ENCODE measurements at places on chromosomes 5 and 9. TPM values are rescaled to one million over a fixed set of nuclear protein-coding genes. Genes with fewer than 3 reads are reported as not detected.

DNA sequence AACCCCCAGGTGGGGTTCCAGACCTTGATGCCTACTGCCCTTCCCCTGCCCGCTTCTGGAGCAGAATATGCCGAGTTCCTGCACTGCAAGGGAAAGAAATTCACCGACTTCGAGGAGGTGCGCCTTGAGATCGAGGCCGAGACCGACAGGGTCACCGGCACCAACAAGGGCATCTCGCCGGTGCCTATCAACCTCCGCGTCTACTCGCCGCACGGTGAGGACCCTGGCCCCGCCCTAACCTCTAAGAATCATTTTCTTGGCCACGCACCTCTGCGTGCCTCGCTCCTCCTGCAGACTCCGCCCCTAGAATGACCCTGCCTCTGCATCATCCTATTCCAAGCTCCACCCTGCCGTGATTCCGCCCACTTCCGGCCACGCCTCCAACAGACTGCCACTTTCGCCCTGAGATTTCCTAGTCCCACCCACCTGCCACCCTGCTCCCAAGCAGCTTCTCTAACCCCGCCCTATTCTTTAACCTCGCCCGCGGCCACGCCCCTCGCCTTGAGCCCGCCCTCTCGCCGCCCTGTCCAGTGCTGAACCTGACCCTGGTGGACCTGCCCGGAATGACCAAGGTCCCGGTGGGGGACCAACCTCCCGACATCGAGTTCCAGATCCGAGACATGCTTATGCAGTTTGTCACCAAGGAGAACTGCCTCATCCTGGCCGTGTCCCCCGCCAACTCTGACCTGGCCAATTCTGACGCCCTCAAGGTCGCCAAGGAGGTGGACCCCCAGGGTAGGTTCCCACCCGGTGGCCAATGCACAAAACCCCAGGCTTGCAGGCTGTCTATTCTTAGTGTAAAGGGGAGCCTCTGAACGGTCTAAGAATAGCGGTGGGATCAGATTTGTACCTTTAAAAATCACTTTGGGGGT is 15.6 kb downstream of the DNM1 start:
- no peaks in the 10 kb centered on the region for H3K27me3 ChIP-seq
- DNase-seq, result peak; percentile 98
- H3K4me3 ChIP-seq, result no peak overlapping the region
- H3K4me1 ChIP-seq, result peaks cover 4% of the 10 kb centered on the region

GRCh38 chr9:121485623-121486022 is 14.0 kb downstream of the GGTA1 start:
- no peaks in the 10 kb centered on the region for H3K36me3 ChIP-seq
- no peak overlapping the region for H3K4me3 ChIP-seq
- H3K27me3 ChIP-seq, result no peaks in the 10 kb centered on the region

- H3K27ac ChIP-seq, result no peak overlapping the region
- H3K27me3 ChIP-seq, result no peaks in the 10 kb centered on the region
- DNase-seq, result no peak
- no peak overlapping the region for H3K4me3 ChIP-seq
- H3K36me3 ChIP-seq, result no peaks in the 10 kb centered on the region
Observed at GRCh38 chr9:88015606-88016005, 41.3 kb upstream of the CDK20 start.

- no peaks in the 10 kb centered on the region for H3K36me3 ChIP-seq
- H3K4me1 ChIP-seq, result no peaks in the 10 kb centered on the region
- H3K27me3 ChIP-seq, result no peaks in the 10 kb centered on the region
- H3K4me3 ChIP-seq, result no peak overlapping the region
Observed at GRCh38 chr9:82560036-82560435, 502.9 kb downstream of the RASEF start.

DNA sequence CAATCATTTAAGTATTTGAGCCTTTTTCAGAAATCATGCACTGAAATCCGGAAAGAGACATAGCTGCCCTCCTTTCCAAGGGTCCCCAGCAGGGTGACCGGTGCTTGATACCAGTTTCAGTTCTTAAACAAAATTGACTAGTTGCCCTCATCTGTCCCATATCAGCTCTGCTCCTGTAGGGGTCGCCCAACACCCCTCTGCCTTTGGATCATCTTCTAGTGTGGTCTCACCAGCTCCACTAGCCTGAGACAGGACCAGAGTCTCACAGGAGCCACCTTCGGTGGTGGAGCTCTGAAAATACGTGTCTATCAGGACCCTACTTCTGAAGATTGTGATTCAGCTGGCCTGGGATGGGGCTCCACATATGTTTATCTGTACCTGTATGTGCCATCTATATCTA is 428.2 kb downstream of the ENC1 start:
- no peaks in the 10 kb centered on the region for H3K27me3 ChIP-seq
- no peak overlapping the region for H3K4me3 ChIP-seq
- no peaks in the 10 kb centered on the region for H3K4me1 ChIP-seq

- H3K27ac ChIP-seq, result peak overlapping the region; percentile 73
- H3K36me3 ChIP-seq, result no peaks in the 10 kb centered on the region
- H3K4me3 ChIP-seq, result peak overlapping the region; percentile 45
- peaks cover 37% of the 10 kb centered on the region for H3K27me3 ChIP-seq
- H3K4me1 ChIP-seq, result peaks cover 9% of the 10 kb centered on the region
- no peak for DNase-seq
Observed at GRCh38 chr9:136326761-136327303, 507 bp upstream of the GPSM1 start.

- H3K27ac ChIP-seq, result peak overlapping the region; percentile 35
- no peaks in the 10 kb centered on the region for H3K36me3 ChIP-seq
- H3K27me3 ChIP-seq, result no peaks in the 10 kb centered on the region
- H3K4me3 ChIP-seq, result no peak overlapping the region
Observed at GRCh38 chr5:90135779-90136378, 273.7 kb downstream of the CETN3 start.

DNA sequence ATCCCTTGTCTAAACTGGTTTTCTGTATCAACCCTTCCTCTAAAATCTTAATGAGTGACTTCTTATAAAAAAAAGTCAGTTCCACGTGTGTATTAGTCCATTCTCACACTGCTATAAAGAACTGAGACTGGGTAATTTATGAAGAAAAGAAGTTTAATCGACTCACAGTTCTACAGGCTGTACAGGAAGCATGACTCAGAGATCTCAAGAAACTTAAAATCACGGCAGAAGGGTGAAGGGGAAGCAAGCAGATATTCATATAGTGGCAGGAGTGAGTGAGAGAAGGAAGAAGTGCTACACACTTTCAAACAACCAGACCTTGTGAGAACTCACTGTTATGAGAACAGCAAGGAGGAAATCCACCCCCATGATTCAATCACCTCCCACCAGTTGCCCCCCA is 307.8 kb upstream of the ARRDC3 start:
- DNase-seq, result no peak
- H3K27me3 ChIP-seq, result no peaks in the 10 kb centered on the region
- no peaks in the 10 kb centered on the region for H3K4me1 ChIP-seq
- H3K27ac ChIP-seq, result no peak overlapping the region
- H3K36me3 ChIP-seq, result no peaks in the 10 kb centered on the region

GRCh38 chr5:32859211-32859641 is 148.1 kb downstream of the NPR3 start:
- no peaks in the 10 kb centered on the region for H3K36me3 ChIP-seq
- no peak overlapping the region for H3K27ac ChIP-seq
- no peaks in the 10 kb centered on the region for H3K27me3 ChIP-seq
- no peaks in the 10 kb centered on the region for H3K4me1 ChIP-seq
- H3K4me3 ChIP-seq, result no peak overlapping the region
- no peak for DNase-seq

GRCh38 chr5:96335873-96336272 is 97.2 kb downstream of the PCSK1 start:
- H3K4me1 ChIP-seq, result peaks cover 46% of the 10 kb centered on the region
- H3K27ac ChIP-seq, result peak overlapping the region; percentile 28
- DNase-seq, result no peak
- H3K4me3 ChIP-seq, result no peak overlapping the region

GRCh38 chr5:65866837-65867521 is 59.4 kb upstream of the ERBIN start:
- H3K27ac ChIP-seq, result no peak overlapping the region
- no peak for DNase-seq
- no peak overlapping the region for H3K4me3 ChIP-seq
- no peaks in the 10 kb centered on the region for H3K4me1 ChIP-seq
- peaks cover 80% of the 10 kb centered on the region for H3K27me3 ChIP-seq
- no peaks in the 10 kb centered on the region for H3K36me3 ChIP-seq

DNA sequence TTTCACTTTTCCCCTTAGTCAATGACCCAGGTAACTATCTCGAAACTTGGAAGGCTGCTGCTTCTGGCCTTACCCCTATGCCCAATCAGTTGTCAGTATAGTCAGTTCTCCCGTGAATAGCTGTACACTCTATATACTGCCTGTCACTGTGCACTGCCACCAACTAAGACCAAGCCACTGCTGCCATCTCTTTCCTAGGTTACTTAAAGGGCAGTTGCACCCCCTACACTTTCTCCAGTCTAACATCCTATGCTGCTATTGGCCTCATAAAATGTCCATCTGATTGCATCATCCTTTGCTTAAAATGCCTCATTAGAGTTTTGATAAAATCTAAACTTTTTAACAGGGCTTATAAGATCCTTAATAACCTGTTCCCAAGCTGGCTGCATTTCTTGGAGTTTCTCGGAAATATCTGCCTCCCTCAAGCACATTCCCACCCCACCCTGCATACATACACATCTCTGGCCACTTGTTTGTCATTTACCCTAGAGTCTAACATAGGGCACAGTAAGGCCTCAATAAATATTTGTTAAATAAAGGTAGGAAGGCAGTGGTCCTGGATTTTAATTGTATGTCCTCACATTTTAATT is 32.8 kb upstream of the TNFAIP8 start:
- no peaks in the 10 kb centered on the region for H3K4me1 ChIP-seq
- H3K27ac ChIP-seq, result no peak overlapping the region
- H3K36me3 ChIP-seq, result no peaks in the 10 kb centered on the region
- no peak for DNase-seq
- H3K27me3 ChIP-seq, result no peaks in the 10 kb centered on the region

- no peaks in the 10 kb centered on the region for H3K36me3 ChIP-seq
- H3K27me3 ChIP-seq, result peaks cover 99% of the 10 kb centered on the region
- peak overlapping the region; percentile 70 for H3K27ac ChIP-seq
- H3K4me3 ChIP-seq, result peak overlapping the region; percentile 29
Observed at GRCh38 chr5:83473346-83474160, 2.0 kb downstream of the VCAN start.

- H3K27ac ChIP-seq, result peak overlapping the region; percentile 38
- H3K36me3 ChIP-seq, result no peaks in the 10 kb centered on the region
- no peak for DNase-seq
- no peak overlapping the region for H3K4me3 ChIP-seq
Observed at GRCh38 chr5:71899865-71900342, 180.8 kb downstream of the CARTPT start.

DNA sequence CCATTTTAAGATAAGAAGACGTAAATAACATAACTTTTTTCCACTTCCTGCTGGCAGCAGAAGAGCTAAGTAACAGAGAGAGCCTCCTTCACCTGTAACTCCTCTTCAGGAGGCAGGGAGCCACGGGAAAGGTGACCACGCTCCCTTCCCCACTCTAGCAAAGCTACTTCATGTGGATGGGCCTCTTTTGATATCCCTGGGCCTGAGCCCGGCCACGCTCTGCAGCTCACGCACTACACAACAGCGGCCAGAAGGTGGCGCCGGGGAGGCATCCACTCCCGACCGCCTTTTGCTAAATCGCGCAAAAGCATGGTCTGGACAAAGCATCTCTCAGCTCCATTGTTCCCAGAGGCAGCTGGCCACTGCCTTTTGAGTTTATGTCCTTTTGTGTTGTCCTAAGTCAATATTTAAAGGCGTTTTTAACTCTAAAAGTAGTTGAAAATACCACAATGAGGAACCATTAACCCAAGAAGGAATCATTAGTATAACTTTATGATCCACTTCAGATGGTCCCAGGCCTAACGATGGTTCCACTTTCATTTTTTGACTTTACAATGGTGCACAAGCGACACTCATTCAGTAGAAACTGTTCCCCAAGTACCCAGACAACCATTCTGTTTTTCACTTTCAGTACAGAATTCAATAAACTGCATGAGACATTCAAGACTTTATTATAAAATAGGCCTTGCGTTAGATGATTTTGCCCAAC is 23.6 kb downstream of the CMBL start:
- DNase-seq, result peak; percentile 90
- no peak overlapping the region for H3K4me3 ChIP-seq
- no peak overlapping the region for H3K27ac ChIP-seq
- no peaks in the 10 kb centered on the region for H3K27me3 ChIP-seq
- H3K36me3 ChIP-seq, result no peaks in the 10 kb centered on the region

- peaks cover 73% of the 10 kb centered on the region for H3K4me1 ChIP-seq
- no peaks in the 10 kb centered on the region for H3K36me3 ChIP-seq
- no peaks in the 10 kb centered on the region for H3K27me3 ChIP-seq
- peak overlapping the region; percentile 11 for H3K4me3 ChIP-seq
- no peak for DNase-seq
- peak overlapping the region; percentile 80 for H3K27ac ChIP-seq
Observed at GRCh38 chr5:150587856-150588595, 52.4 kb upstream of the SYNPO start.

DNA sequence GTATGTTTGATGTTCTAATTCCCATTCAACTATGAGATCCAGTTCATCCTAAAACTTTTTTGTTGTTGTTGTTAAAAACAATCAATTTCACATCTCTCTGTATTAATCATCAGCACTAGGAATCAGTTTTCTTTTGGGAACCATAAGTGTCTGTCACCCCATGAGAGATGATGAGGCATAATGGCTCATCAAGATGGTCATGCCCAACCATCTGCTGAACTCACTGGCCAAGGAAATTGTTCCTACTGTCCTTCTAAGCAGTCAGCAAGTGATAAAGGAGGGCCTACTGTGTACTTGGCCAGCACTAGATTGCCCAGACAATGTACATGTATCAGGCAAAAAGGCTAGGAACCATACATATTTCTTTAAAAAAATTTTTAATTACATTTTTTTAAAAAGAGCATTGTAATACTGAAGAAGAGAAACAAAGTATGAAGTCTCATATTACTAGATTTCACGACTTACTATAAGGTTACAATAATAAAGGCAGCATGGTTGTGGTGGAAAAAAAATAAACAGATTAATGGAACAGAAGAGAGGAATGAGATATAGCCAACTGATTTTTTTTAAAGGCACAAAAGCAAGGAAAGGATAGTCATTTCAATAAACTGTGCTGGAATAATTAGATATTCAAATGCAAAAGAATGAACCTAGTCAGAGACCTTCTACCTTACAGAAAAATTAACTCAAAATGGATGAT is 458.3 kb downstream of the SPOCK1 start:
- no peak for DNase-seq
- no peaks in the 10 kb centered on the region for H3K36me3 ChIP-seq
- no peak overlapping the region for H3K27ac ChIP-seq
- no peaks in the 10 kb centered on the region for H3K27me3 ChIP-seq
- no peaks in the 10 kb centered on the region for H3K4me1 ChIP-seq

GRCh38 chr5:158390577-158390976 is 531.6 kb upstream of the CLINT1 start:
- no peak for DNase-seq
- no peaks in the 10 kb centered on the region for H3K4me1 ChIP-seq
- H3K36me3 ChIP-seq, result no peaks in the 10 kb centered on the region
- H3K4me3 ChIP-seq, result no peak overlapping the region
- H3K27me3 ChIP-seq, result no peaks in the 10 kb centered on the region
- no peak overlapping the region for H3K27ac ChIP-seq

- H3K36me3 ChIP-seq, result no peaks in the 10 kb centered on the region
- H3K27me3 ChIP-seq, result no peaks in the 10 kb centered on the region
- H3K4me3 ChIP-seq, result no peak overlapping the region
- peaks cover 22% of the 10 kb centered on the region for H3K4me1 ChIP-seq
- H3K27ac ChIP-seq, result peak overlapping the region; percentile 83
Observed at GRCh38 chr9:128902351-128903078, 18.3 kb upstream of the PHYHD1 start.

- no peak overlapping the region for H3K27ac ChIP-seq
- no peaks in the 10 kb centered on the region for H3K27me3 ChIP-seq
- H3K4me1 ChIP-seq, result no peaks in the 10 kb centered on the region
- DNase-seq, result no peak
- H3K4me3 ChIP-seq, result no peak overlapping the region
Observed at GRCh38 chr5:178423901-178424809, 166.0 kb downstream of the COL23A1 start.

FBP1 gene
- total RNA-seq, result 55.7 TPM

ALAD gene
- total RNA-seq, result 18.5 TPM

ASPN gene
- 4.4 TPM for total RNA-seq

ISL1 gene
- 0.48 TPM for total RNA-seq

CDKN2B gene
- 329 TPM for total RNA-seq

IFNA13 gene
- total RNA-seq, result not detected
